ENCODE measurements at places on chromosomes 16 and 17.

DNA sequence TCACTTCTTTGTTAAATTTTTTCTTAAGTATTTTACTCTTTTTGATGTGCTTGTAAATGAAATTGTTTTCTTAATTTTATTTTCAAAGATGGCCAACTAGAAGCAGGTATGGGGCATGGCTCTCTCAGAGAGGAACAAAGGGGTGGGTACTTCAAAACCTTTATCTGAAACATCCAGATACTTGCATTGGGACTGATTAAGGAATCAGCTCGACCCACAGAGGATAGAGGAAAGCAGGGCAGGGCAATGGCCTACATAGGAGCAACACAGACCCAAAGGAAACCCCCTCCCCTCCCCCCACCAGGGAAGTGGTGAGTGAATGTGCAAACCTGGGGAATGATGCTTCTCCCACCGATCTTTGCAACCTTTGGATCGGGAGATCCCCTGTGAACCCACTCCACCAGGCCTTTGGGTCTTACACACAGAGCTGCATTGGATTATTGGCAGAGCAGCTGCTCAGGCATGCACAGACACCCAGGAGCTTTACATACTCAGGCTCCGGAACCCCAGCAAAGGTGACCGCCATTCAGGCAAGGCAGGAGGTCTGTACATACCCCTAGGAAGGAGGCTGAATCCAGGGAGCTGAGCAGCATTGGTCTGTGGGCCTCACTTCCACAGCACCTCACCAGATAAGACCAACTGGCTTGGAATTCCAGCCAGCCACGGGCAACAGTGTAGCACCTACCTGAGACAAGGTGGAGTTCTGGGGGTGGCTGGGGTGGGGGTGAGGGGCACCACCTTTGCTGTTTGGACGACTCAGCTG is 3.0 kb upstream of the CCR7 start:
- no peak for DNase-seq

DNA sequence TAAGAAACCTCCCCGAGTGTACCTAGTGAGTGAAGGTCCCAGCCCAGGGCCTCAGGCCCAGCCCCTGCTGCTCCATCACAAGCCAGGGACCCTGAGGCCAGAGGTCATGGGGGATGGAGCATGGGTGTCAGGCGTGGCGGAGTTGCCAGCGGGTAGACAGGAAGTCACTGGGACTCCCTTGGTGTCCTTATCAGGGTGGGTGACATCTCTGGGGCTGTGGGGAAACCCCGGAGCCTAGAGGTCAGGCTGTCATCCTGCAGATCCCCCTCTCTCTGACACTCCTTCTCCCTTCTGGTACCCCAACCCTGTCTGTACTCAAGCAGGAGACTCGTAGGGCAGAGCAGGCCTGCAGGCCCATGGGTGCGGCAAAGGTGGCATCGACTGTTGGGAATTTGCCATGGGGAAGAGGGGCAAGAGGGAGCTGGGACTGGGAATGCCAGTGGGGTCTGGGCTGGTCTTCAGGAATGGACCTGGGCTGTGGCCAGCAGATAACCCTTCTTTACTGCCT is 10.8 kb upstream of the ADGRG1 start:
- DNase-seq: no peak

DNA sequence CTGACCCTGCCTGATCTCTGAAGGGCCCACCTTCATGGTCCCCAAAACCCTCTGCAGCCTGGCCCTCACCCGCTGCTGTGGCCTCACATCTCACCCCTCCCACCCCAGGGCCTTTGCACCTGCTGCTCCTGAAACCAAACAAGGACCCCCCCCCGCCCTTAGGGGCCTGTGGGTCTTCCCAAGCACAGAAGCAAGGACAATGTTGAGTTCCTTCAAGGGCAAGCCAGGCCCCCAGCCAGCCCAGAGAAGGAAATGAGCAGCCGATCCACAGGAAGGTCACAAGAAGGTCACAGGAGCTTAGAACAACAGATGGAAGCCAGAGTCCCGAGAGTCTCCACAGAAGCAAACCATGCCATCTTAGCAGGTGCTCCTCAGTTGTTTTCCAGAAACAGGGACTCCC is 493 bp upstream of the PDE6G start:
- DNase-seq: no peak

GRCh38 chr16:50721549-50722404 is 20.1 kb upstream of the CYLD start:
- DNase-seq: no peak

GRCh38 chr16:50622643-50623369 is 58.3 kb downstream of the SNX20 start:
- no peak for DNase-seq

GRCh38 chr16:17193566-17194100 is 277.1 kb downstream of the XYLT1 start:
- no peak for DNase-seq

GRCh38 chr17:28187931-28188330 is 131.1 kb upstream of the TMEM97 start:
- no peak for DNase-seq

DNA sequence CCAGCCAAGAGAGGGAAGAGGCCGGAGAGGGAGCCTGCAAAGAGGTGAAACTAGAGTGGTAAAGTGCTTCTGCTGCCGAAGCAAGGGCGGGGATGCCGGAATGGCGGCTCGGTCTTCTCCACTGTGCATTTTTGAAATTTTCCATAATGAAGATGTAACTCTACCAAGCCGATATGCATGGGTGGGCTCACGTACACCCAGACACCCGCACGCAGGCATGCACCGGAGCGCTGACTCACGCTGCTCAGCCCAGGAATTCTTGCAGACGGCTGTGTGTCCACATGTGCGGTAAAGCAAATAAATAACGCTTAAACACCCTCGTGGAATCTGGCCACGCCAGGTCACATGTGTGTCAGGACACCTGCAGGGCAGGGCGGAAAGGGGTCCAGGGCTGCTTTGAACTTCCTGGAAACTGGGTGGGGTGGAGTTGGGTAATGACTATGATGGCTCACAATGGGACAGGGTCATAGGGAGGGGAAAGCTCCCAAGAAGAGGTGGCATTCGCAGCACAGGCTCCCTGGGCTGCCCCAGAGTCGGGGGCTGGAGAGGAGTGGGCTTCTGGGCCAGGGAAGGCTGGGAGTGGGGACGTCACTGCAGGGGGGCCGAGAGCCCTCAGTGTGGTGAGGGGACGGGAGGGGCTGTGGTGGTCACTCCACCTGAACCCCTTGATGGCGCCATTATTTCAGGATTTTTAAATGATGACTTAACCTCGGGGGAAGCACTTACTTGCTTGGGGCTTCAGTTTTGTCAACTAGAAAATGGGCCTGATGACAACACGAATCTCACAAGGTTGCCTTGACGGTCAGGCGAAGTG is 265.5 kb downstream of the PARN start:
- no peak for DNase-seq

DNA sequence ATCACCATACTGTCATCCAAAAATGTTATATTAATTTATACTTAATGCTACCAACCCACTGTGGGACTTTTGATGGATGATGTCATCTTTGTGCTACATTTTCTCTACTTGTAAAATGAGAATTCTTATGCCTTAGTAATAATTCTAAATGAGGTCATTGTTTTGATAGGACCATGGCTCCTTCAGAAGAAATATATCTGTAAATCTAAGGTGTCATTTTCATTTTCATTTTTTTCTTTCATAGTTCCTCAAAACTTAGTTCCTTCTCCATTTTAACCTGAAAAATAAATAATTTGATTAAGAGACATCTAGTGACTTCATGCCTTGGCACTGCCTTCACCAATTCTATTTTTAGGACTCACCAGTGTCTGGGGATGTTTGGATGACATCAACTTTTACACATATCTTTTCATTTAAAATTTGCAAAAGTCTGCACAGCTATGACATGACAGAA is 48.7 kb downstream of the GPRC5B start:
- DNase-seq: no peak

DNA sequence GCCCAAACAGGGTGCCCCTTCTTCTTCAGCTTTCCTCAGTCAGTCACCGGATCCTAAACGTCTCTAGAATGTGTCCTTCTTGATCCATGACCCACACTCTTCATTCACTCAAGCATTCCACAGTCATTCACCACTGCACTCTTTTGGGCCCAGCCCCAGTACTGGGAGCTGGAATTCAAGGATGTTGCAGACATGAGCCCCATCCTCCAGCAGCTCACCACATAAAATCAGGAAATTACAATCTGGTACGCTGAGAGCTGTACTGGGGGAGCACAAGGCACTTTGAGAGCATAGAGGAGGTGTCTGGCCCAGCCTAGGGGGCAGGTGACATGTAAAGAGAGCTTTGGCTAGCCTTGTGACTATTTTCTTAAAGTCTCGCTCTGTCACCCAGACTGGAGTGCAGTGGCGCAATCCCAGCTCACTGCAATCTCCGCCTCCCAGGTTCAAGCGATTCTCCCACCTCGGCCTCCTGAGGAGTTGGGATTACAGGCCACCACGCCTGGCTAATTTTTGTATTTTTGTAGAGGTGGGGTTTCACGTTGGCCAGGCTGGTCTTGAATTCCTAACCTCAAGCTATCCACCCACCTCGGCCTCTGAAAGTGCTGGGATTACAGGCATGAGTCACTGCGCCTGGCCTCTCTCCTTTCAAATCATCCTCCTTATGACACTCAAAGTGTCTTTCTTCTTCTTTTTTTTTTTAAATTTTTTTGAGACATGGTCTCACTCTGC is 18.7 kb downstream of the CES4A start:
- DNase-seq: no peak

DNA sequence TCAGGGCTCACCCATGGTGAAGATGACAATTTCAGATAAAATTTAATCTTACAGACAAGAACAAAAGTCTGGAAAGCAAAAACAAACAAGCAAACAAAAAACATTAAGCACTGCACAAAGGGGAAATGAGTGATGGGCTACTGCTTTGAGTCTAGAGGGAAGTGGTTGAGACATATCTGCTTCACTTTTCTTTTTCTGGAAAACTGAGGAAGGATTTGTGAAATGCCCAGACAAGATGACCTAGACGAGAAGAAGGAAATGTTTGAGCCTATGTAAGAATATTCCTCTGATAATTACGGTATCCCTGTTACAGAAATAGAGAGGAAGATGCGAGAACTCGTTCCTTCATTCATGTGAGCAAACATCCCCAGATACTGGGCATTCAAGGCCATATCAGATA is 11.5 kb upstream of the HYDIN start:
- DNase-seq: no peak

- DNase-seq: no peak
Observed at GRCh38 chr17:81059026-81059425, 24.1 kb downstream of the BAIAP2 start.

Measured in heart left ventricle (tissue), 16 donors.